ENCODE measurements at places on chromosomes 5 and 9. TPM values are rescaled to one million over a fixed set of nuclear protein-coding genes. Genes with fewer than 3 reads are reported as not detected.

Gene SLC25A48
- polyA plus RNA-seq = 1.3 TPM

DNA sequence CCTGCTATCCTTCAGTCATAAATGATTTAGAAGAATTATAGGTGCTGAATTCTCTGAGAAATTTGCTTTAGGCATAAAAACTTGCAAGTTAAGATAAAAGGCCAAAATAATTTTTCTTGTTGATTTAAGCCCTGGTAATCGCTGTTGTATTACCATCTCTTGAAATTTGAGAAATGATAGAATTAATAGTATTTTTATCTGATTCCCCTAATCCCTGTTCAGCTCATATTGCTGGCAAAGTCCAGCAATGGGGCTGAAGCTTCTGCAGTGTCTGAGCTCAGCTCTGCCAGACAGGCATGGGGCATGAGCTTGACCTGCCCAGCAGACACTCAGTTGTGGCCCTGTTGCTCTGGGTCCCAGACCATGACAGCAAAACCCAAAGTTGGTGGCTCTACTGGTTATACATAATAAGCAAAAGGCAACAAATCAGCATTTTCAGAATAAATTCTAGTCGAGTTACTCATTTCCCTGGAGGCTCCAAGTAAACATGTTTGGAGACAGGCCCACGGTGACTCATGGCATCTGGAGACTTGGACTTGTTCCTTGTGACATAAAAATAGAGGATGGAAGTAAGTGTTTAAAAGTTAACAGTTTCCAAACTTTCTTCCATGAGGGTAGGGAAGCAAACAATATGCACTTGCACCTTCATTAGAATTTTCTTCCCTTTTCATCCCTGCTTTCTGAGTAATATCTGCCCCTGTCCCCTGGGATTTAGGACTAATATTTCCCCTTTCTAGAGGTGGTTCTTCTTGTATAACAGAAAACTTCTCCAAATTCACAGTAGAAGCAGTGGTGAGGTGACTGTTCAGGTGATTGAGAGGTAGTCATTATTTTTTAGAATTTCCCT lies 60.2 kb upstream of the SLC2A8 start:
- no peak for DNase-seq

DNA sequence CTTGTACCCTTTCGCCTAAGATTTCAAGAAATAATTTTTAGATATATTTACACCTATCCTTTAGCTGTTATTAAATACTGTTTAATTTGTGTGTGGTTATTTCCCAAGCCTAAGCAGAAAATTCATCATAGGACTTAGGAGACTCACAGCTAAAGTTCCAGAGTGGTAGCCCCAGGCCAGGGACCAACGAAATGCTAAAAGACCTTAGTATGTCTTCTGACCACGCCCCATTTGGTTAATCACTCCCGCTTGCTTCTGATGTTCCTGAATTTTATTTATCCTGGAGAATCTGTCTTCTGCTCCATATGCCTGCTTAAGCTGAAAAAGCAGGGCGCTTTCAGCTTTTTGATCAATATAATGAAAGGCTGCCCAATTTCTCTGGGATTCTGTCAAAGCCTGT lies 18.7 kb upstream of the SEMA6A start:
- no peak for DNase-seq

DNA sequence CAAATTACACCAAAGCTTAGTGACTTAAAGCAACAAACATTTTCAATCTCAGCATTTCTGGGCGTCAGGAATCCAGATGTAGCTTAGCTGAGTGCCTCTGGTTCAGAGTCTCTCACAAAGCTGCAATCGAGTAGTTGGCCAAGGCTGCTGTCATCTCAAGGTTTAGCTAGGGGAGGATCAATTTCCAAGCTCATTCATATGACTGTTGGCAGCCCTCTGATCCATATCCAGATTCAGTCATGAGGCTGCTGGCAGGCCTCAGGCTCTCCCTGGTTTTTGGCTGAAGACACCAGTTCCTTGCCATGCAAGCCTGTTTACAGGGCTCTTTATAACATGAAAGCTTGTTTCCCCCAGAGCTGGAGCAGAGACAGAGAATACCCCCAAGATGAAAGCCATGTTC lies 419.5 kb upstream of the TLE4 start:
- no peak for DNase-seq

Gene PCDHA6
- 0.45 TPM for polyA plus RNA-seq

Gene WDR31
- 6.7 TPM for polyA plus RNA-seq

- no peak for DNase-seq
Observed at GRCh38 chr9:106890608-106891007, 27.6 kb downstream of the ZNF462 start.

Gene INSL6
- polyA plus RNA-seq = 0.56 TPM

GRCh38 chr5:134552301-134552700 lies 26.8 kb downstream of the JADE2 start:
- DNase-seq = no peak

DNA sequence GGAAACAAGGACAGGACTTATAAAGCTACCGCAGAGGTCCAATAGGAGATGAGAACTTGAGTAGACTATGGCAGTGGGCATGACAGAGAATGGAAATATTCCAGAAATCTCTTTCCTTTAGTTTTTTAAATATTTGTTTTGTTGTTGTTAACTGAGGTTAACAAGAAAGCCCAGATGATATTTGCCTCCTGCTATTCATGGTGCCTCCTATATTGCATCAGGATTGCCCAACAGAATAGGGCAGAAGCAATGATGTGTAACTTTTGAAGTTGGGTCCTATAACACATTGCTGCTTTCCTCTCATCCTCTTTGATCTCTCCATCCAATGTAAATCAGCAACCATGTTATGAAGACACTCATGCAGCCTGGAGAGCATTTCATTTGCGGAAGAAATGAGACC lies 42.8 kb downstream of the PDE4D start:
- no peak for DNase-seq

Gene TAF1L
- polyA plus RNA-seq = 0.18 TPM

DNA sequence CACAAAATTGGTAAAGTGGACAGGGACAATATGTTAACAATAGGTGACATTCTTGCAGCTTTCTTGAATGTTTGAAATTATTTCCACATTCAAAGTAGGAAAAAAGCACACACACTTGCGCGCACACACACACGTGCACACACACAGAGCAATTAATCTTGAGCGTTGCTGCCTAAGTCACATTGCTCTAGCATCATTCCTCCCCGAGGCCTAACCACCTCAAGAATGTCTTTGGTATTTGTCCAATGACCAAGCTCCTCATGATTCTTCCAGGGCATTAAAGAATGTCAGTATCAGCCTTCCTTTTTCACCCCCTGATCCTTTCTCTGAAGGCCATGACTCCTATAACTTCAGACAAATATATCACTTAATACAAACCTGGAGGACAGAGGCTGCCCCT lies 198.1 kb downstream of the NPR3 start:
- no peak for DNase-seq

DNA sequence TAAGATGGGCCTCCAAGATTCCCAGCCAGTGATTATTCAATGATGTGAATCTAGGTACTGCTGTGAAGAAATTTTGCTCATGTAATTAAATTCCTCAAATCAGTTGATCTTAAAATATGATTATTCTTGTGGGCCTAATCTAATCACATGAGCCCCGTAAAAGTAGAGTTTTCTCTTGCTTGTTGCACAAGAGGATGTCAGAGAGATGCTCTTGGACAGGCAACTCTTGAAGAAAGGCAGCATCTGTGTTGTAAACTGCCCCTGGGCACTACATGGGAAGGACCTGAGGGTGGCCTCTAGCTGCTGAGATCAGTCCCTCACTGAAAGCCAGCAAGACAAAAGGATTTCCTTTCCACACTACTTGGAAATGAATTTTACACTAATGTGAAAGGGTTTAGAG lies 132.9 kb downstream of the TRPM3 start:
- DNase-seq = no peak

Measured in left lung (tissue), 14 donors.